ENCODE measurements at places on chromosomes 3 and 15. TPM values are rescaled to one million over a fixed set of nuclear protein-coding genes. Genes with fewer than 3 reads are reported as not detected.

CLRN1 gene
- not detected for total RNA-seq

LRRC15 gene
- total RNA-seq = 0.28 TPM

DNA sequence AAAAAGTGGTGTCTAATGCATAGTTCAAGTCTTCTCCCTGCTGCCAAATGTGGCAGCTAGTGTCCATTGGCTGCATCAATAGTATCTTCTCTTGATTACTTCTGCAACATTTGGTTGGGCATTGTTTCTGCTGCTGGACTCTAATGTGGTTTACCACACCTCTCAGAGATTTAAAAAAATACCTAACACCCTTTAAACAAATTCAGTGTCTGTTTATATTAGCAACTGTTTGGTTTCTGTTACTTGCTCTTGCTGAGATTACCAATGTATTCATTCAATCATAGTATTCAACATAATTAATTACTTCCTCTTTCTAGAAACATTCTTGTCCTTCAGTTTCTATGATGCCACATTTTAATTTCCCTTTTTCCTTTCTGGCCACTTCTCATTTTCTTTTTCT is 20.3 kb upstream of the NECTIN3 start:
- no peak overlapping the region for H3K4me3 ChIP-seq
- DNase-seq = no peak
- H3K36me3 ChIP-seq = no peaks in the 10 kb centered on the region
- H3K4me1 ChIP-seq = no peaks in the 10 kb centered on the region

DNA sequence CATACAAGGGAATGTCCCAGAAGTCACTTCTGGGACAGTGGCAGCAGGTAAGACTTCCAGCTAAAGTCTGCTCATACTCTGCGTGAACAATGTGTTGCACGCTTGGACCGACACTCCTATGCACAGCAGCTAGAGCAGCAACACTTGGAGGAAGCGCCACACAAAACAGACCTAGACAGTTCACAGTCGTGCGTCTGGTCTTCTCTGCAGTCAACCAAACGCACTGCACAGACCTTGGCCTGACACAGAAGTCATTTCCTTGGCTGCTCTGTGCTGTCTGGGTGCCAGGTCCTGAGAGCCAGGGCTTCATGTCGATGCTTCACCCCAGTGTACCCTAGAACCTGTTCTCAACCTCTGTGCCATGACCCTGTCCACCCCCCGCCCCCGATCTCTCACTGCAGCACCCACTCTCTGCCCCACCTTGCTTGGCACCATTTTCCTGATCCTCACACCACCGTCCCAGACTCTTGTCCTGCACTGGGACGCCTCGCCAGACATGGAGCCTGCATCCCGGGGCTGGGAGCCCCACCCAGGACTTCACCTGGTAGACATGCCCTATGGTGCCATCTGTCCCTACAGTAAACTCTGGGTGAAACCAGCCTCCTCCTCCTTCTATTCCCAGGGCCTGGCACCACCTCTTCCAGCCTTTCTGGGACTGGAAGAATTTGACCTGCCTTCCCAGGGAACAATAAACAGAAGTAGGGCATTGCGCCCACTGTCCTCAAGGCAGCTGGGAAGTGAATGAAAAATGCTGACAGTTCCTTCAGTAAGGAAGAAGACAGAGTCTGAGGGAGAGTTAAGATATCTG is 3.1 kb downstream of the ATP10A start:
- no peaks in the 10 kb centered on the region for H3K36me3 ChIP-seq
- DNase-seq = no peak
- peak overlapping the region; percentile 73 for H3K4me3 ChIP-seq
- peak overlapping the region; percentile 80 for H3K27ac ChIP-seq

DNA sequence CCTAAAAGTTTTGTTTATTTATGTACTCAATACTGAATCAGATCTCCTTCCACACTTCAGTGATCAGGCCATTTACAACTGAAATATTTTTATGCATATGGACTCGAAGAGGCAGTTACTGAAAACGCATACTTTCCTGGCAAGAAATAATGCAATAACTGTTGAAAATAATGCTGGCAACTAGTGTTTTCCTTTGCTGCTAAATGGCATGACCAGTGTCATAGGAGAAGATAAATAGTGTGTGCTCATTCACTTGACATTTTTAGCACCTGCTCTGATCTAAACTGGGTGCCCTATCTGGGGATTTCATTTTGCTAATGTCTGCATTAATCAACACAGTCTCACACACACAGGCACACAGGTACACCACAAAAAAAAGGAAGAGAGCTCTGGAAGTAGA is 695.2 kb downstream of the TUSC7 start:
- H3K4me3 ChIP-seq = no peak overlapping the region
- no peaks in the 10 kb centered on the region for H3K36me3 ChIP-seq
- DNase-seq = no peak
- no peaks in the 10 kb centered on the region for H3K27me3 ChIP-seq

GRCh38 chr15:71732636-71733035 is 77.7 kb upstream of the NR2E3 start:
- peak; percentile 82 for DNase-seq
- H3K36me3 ChIP-seq = no peaks in the 10 kb centered on the region
- H3K27me3 ChIP-seq = no peaks in the 10 kb centered on the region
- H3K4me1 ChIP-seq = peaks cover 21% of the 10 kb centered on the region
- H3K4me3 ChIP-seq = no peak overlapping the region

- no peaks in the 10 kb centered on the region for H3K36me3 ChIP-seq
- no peak overlapping the region for H3K27ac ChIP-seq
- H3K4me3 ChIP-seq = no peak overlapping the region
- H3K27me3 ChIP-seq = no peaks in the 10 kb centered on the region
Measured at GRCh38 chr15:57031605-57032004, 113.2 kb downstream of the TCF12 start.

GRCh38 chr3:35537265-35537664 is 102.1 kb upstream of the ARPP21 start:
- H3K4me3 ChIP-seq = no peak overlapping the region
- no peaks in the 10 kb centered on the region for H3K4me1 ChIP-seq
- no peak for DNase-seq
- no peaks in the 10 kb centered on the region for H3K36me3 ChIP-seq
- H3K27me3 ChIP-seq = no peaks in the 10 kb centered on the region

Data from Peyer's patch (tissue), 4 donors.